Stromal cell of bone marrow (primary cell): ENCODE measurements at places on chromosomes 13 and 19.

DNA sequence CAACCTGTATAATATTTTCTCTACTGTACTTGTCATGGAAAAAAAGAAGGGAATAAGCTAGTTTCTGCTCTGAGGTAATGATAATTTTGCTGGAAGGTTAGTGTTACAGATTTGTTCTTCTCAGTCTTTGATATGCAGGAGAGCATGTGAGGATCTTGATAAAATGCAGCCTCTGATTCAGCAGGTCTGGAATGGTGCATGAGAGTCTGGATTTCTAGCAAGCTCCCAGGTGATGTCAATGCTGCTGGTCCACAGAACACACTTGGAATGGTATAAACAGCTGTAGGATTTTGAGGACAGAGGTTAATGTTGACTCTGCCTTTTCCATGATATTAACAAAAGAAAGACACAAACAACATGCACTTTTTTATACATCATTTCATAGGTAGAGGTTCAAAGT is 173.6 kb downstream of the NDFIP2 start:
- DNase-seq, result no peak

- no peak for DNase-seq
These were observed 23.4 kb downstream of the SMARCA4 start for GRCh38 chr19:10984166-10984735.

- no peak for DNase-seq
These were observed 1584.2 kb downstream of the SLITRK1 start for GRCh38 chr13:82298106-82298505.

GRCh38 chr19:30564551-30565011 is 192.4 kb downstream of the ZNF536 start:
- DNase-seq, result no peak

- no peak for DNase-seq
These were observed 33.2 kb downstream of the DPF1 start for GRCh38 chr19:38190793-38191192.

DNA sequence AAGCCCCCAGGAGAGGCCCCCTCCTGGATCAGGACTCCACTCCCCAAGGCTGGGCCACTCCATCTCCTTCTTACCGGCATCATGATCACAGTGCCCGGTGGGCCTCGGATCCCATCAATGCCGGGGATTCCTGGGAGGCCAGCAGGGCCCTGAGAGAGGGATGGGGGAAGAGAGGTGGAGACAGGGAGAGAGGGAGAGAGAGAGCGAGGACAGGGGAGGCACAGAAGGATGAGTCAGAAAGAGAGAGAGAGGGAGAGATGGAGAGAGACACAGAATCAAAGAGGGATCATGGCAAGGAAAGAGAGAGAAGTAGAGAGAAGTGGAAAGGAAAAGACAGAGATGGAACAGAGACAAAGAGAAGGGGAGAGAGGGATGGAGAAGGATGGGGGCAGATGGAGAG is 13.8 kb downstream of the COL5A3 start:
- DNase-seq, result no peak

GRCh38 chr13:25186187-25186586 is 14.1 kb upstream of the AMER2 start:
- no peak for DNase-seq

DNA sequence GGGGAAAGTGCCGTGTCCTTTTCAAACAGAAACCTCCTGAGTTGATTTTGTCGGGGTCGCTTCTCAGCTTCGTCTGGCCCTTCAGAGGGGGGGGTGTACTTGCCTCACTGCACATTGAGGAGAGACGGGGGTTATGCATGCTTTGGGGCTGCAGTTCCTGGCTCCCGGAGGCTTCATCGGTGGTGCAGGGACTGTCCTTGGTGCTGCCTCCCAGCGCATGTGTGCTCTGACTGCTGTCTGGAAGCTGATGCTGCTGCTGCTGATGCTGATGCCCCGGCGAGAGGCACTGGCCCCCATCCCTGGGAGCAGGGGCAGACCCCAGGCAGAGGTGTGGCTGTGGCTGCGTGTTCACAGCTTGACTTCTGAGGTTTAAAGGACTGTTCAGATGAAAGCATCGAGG is 91.0 kb downstream of the ARHGEF7 start:
- DNase-seq, result no peak

- no peak for DNase-seq
These were observed 45.0 kb downstream of the ZNF85 start for GRCh38 chr19:20968092-20968491.

GRCh38 chr13:27797228-27797624 is 4.9 kb downstream of the GSX1 start:
- DNase-seq, result no peak

GRCh38 chr19:47768604-47769003 is 9.9 kb upstream of the SELENOW start:
- DNase-seq, result no peak

DNA sequence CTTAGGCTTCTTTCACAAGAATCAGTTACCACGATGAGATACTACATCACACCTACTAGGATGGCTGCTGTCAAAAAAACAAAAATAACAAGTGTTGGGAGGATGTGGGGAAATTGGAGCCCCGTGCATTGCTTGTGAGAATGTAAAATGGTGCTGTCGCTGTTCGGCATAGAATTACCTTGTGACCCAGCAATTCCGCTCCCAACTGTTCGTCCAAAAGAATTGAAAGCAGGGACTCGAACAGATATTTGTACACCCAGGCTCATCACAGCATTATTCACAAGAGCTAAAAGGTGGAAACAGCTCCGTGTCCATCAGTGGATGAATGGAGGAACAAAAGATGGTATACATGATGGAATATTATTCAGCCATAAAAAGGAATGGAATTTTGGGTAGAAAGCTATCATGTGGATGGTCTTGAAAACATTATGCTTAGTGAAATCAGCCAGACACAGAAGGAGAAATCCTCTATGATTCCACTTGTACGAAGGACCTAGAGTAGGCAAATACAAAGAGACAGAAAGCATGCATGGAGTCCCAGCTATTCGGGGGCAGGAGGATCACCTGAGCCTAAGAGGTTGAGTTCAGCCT is 23.4 kb downstream of the PAK4 start:
- DNase-seq, result no peak

- no peak for DNase-seq
These were observed 20.9 kb upstream of the SIGLEC11 start for GRCh38 chr19:49981603-49982593.

GRCh38 chr13:106159295-106160195 is 375.9 kb downstream of the EFNB2 start:
- no peak for DNase-seq

- DNase-seq, result no peak
These were observed 10.5 kb upstream of the CBY2 start for GRCh38 chr13:45691667-45692066.

- DNase-seq, result no peak
These were observed 150.0 kb downstream of the KLF12 start for GRCh38 chr13:73984201-73984600.

- DNase-seq, result no peak
These were observed 84.1 kb upstream of the KLF12 start for GRCh38 chr13:74218291-74218690.
